Activated naive CD4-positive, alpha-beta T cell treated with anti-CD3 and anti-CD28 coated beads, Interleukin-2, amount 50 U/mL, for 72 hours (primary cell): ENCODE measurements at places on chromosomes 6 and 20. TPM values are rescaled to one million over a fixed set of nuclear protein-coding genes. Genes with fewer than 3 reads are reported as not detected.

Gene PI16
- total RNA-seq, result 0.30 TPM

Gene SAMD3
- total RNA-seq, result 0.95 TPM

Gene TMC2
- not detected for total RNA-seq

Gene CFAP61
- total RNA-seq, result not detected

Gene SLC23A2
- 20.1 TPM for total RNA-seq

Gene TFAP2A
- not detected for total RNA-seq

Gene BACH2
- total RNA-seq, result 90.8 TPM

Gene HLA-DOB
- total RNA-seq, result 4.0 TPM

Gene CD93
- 0.41 TPM for total RNA-seq

Gene OPRM1
- total RNA-seq, result not detected

Gene MYL9
- total RNA-seq, result 0.57 TPM

Gene GRM1
- not detected for total RNA-seq

Gene TREM2
- total RNA-seq, result not detected

Gene PET117
- total RNA-seq, result 13.9 TPM

Gene NRN1
- total RNA-seq, result 25.1 TPM

Gene XKR7
- total RNA-seq, result not detected

Gene TREML2
- 11.0 TPM for total RNA-seq

Gene ZBTB46
- 1.2 TPM for total RNA-seq

Gene ADGRF5
- not detected for total RNA-seq

Gene ADGRF4
- not detected for total RNA-seq

Gene GPX5
- total RNA-seq, result not detected

Gene MAP7
- total RNA-seq, result 2.7 TPM

Gene UBE3D
- 10.3 TPM for total RNA-seq

Gene COMMD7
- total RNA-seq, result 35.4 TPM

Gene WFDC5
- not detected for total RNA-seq

Gene THEMIS
- 50.8 TPM for total RNA-seq

Gene BANF2
- not detected for total RNA-seq

Gene LY6G6C
- not detected for total RNA-seq

Gene AGPAT1
- 35.0 TPM for total RNA-seq

Gene CCN6
- total RNA-seq, result not detected

Gene CALHM6
- 0.71 TPM for total RNA-seq

Gene KCNG1
- total RNA-seq, result 0.86 TPM

Gene TSBP1
- not detected for total RNA-seq

Gene RAET1G
- not detected for total RNA-seq

Gene SLC26A8
- 0.25 TPM for total RNA-seq
